Panc1 (cell line): ENCODE measurements at places on chromosomes 7 and 10. TPM values are rescaled to one million over a fixed set of nuclear protein-coding genes. Genes with fewer than 3 reads are reported as not detected.

C7orf57 gene
- 3.2 TPM for total RNA-seq

PCDH15 gene
- 0.18 TPM for total RNA-seq

SYCE1 gene
- not detected for total RNA-seq

DNA sequence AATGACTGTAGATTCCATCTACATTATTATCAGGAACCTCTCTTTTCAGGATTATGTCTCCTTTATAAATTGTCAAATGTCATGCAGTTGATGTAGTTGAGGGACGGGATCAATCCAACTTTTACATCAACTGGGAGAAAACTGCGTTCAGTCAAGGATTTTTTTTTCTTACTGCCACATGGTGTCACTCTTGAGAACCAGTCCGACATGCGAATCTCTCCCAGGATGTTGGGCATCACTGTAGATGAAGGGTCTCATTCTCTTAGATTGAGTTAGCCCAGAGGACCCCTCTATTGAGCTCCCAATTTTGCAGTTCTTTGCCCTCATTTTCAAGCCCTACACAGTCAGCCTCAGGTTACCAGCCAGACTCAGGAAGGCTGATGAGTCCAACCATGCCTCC lies 120.3 kb upstream of the PTPRZ1 start:
- no peak overlapping the region for H3K27ac ChIP-seq
- no peaks in the 10 kb centered on the region for H3K36me3 ChIP-seq
- H3K4me1 ChIP-seq: no peaks in the 10 kb centered on the region
- peak; percentile 7 for DNase-seq
- no peak overlapping the region for H3K4me3 ChIP-seq

DNA sequence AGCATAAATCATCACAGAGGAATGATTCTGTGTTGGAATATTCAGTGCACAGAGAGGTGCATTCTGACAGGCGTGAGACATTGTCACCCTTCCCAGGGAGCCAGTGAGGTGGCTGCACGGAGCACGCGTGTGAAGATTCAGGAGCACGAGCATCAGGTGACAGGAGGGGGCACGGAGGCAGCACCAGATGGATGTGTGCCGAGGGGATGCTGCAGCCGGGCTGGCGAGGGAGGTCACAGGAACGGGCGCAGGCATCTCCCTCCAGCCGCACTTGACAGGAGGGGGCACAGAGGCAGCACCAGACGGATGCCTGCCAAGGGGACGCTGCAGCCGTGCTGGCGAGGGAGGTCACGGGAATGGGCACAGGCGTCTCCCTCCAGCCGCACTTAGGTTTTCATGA lies 66.5 kb downstream of the DIP2C start:
- H3K36me3 ChIP-seq: no peaks in the 10 kb centered on the region
- DNase-seq: no peak
- H3K4me1 ChIP-seq: peaks cover 21% of the 10 kb centered on the region
- H3K27ac ChIP-seq: no peak overlapping the region
- no peaks in the 10 kb centered on the region for H3K27me3 ChIP-seq
- no peak overlapping the region for H3K4me3 ChIP-seq

DNA sequence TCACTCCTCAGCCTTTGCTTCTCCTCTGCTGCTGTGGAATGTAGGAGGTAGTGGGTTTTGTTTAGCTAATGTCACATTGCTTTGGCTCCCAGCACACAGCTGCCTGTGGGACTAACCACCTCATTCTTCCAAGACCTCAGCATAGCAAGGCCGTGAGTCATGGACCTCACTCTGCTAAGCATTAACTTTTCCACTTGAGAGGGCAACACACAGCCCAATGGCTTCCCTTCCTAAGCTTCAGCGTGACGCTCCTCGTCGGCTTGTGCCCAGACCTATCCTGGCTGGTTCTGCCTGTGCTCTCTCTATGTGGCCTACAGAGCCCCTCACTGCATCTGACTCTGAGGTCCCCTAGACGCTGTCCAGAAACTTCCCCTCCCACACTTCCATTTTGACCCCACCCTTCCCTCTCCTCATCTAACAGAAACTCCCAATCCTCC lies 23.3 kb downstream of the MYOF start:
- no peak overlapping the region for H3K4me3 ChIP-seq
- H3K4me1 ChIP-seq: peaks cover 76% of the 10 kb centered on the region
- no peaks in the 10 kb centered on the region for H3K27me3 ChIP-seq

- H3K27me3 ChIP-seq: no peaks in the 10 kb centered on the region
- H3K4me3 ChIP-seq: no peak overlapping the region
- no peak for DNase-seq
- H3K36me3 ChIP-seq: no peaks in the 10 kb centered on the region
Observed at GRCh38 chr7:156988343-156989185, 21.9 kb downstream of the MNX1 start.

GRCh38 chr10:43094085-43094484 lies 17.2 kb downstream of the RET start:
- H3K4me3 ChIP-seq: no peak overlapping the region
- no peaks in the 10 kb centered on the region for H3K36me3 ChIP-seq
- peaks cover 5% of the 10 kb centered on the region; the same call in 1 of the 2 replicates for H3K4me1 ChIP-seq
- H3K27ac ChIP-seq: no peak overlapping the region
- no peak for DNase-seq

GRCh38 chr10:64529003-64529350 lies 1007.8 kb downstream of the REEP3 start:
- no peaks in the 10 kb centered on the region for H3K36me3 ChIP-seq
- H3K4me1 ChIP-seq: no peaks in the 10 kb centered on the region
- DNase-seq: no peak

- H3K4me3 ChIP-seq: peak within 1 kb of the TSS; percentile 51
- no peak for DNase-seq
- H3K27ac ChIP-seq: no peak within 1 kb of the TSS
- H3K27me3 ChIP-seq: peaks cover 43% of the 10 kb centered on the region
- 0 out of 2 replicates have a peak, but pooled peaks cover 5% of the 10 kb centered on the region for H3K4me1 ChIP-seq
Observed at GRCh38 chr7:87600130-87601124, at the start of gene ABCB1. Gene ABCB1, minus strand, starts transcription at chr7:87600884. Its CDS starts 700 bp downstream, at chr7:87600184.
